Activated CD8-positive, alpha-beta T cell treated with anti-CD3 and anti-CD28 coated beads, Interleukin-2, amount 10 ng/mL, durations not matched to agents 7 days and 5 days (primary cell): ENCODE measurements at places on chromosomes 5 and 9. TPM values are rescaled to one million over a fixed set of nuclear protein-coding genes. Genes with fewer than 3 reads are reported as not detected.

GRCh38 chr5:177410575-177410974 is 1.2 kb upstream of the F12 start:
- no peak for DNase-seq
- no peak overlapping the region for H3K4me3 ChIP-seq
- H3K4me1 ChIP-seq, result peaks cover 60% of the 10 kb centered on the region
- H3K27me3 ChIP-seq, result peaks cover 5% of the 10 kb centered on the region
- H3K27ac ChIP-seq, result peak overlapping the region; percentile 47

DNA sequence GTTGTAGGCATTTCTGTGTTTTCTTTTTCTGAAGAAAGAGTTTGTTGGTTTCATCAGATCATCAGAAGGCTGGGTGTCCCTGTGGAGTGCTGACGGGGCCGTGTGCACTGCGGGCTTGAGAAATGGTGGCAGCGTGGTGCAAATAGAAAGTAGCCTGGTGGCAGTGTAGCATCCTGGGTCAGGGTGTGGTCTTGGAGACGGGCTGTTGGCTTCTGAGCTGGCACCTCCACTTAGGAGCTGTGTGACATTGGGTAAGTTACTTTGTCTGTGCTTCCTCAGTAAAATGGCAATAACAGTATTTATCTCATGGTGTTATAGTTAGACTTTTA is 10.0 kb upstream of the NDST1 start:
- no peaks in the 10 kb centered on the region for H3K27me3 ChIP-seq
- no peak overlapping the region for H3K4me3 ChIP-seq
- H3K4me1 ChIP-seq, result no peaks in the 10 kb centered on the region
- H3K27ac ChIP-seq, result no peak overlapping the region

DNA sequence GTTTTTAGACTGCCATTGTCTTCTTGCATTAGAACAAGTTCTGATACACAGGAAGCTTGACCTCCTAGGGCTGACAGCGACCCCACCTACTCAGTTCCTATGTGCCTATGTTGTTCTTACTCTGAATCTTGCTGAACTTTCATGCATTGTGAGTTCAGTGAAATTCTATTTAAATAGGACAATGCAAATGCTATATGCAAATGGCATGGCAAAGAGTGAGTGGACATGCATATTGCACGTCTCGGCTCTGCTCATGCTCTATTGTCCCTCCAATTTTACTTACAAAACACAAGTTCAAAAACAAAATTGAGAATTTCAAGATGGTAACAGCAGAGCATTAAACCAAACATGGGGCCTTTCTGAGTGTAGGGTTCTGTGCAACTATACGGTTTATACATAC is 5.3 kb upstream of the DCP2 start:
- DNase-seq, result no peak
- no peak overlapping the region for H3K27ac ChIP-seq
- peaks cover 10% of the 10 kb centered on the region for H3K4me1 ChIP-seq
- no peaks in the 10 kb centered on the region for H3K36me3 ChIP-seq

Gene ABHD17B
- 28.3 TPM for total RNA-seq

GRCh38 chr9:32398207-32398606 is 13.8 kb downstream of the ACO1 start:
- no peak overlapping the region for H3K4me3 ChIP-seq
- no peaks in the 10 kb centered on the region for H3K36me3 ChIP-seq
- H3K4me1 ChIP-seq, result no peaks in the 10 kb centered on the region
- no peaks in the 10 kb centered on the region for H3K27me3 ChIP-seq
- DNase-seq, result no peak

DNA sequence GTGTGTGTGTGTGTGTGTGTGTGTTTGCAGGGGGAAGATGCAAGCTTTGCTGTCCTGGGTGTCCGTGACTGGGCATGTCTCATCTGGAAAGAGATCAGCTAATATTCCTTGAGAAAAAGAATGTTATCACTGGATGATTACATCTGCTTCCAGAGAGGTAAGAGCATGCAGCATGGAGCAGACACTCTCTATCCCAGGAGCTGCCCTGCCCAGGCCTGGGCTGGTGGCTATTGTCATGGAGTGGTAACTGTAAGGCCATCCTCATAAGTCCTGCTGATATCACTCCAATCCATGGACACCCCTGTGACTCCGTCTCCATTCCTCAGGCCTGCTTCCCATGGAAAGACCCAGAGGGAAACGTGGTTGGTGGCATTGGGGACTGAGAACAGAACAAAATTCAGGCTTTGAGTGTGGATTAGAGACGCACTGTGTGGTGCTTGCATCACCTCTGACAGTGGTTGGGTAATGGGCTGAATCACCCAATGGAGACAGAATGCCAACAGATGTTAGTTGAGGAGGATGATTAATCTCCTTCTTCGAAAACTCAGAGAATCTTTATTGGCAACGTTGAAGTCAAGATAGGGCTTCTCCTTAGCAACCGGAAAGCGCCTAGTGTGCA is 52.0 kb upstream of the KCNIP1 start:
- H3K27ac ChIP-seq, result no peak overlapping the region
- no peak for DNase-seq
- no peaks in the 10 kb centered on the region for H3K36me3 ChIP-seq
- H3K4me3 ChIP-seq, result no peak overlapping the region

DNA sequence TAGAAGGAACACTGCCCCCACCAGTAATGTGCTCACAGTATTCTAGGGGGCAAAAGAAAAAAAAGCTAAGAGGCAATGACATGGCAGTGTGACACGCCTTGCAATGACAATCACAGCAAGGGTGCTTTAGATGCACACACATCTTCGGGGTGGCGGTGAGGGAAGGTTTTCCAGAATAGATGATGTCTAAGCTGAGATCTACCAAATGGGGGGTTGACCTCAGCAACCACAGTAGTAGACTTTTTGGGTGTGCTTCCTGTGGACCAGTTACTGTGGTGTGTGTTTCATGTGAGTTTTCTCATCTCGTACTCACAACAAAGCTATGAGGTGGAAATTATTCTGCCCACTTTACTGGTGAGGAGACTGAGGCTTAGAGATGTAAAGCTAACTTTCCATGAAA is 10.2 kb upstream of the IL12B start:
- peaks cover 71% of the 10 kb centered on the region for H3K4me1 ChIP-seq
- H3K4me3 ChIP-seq, result no peak overlapping the region
- DNase-seq, result peak; percentile 68
- peaks cover 4% of the 10 kb centered on the region for H3K27me3 ChIP-seq

DNA sequence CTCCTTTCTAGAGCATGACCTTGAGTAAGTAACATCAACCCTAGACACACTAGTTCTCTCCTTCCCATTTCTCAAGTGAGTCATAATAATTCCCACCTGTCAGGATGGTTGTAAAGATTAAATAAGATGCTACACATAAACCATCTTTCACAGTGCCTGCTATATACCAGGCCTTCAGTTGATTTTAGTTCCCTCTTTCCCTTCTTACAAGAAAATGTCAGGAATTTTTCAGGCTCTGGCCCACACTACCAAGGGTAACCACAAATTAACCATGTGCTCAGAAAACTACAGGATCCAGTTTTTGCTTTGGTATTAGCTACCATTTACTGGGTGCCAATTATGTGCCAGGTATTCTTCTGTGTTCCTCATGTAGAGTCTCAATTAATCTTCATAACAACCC is 42.7 kb upstream of the RARS1 start:
- H3K27me3 ChIP-seq, result peaks cover 13% of the 10 kb centered on the region
- no peak for DNase-seq
- no peak overlapping the region for H3K4me3 ChIP-seq
- no peaks in the 10 kb centered on the region for H3K4me1 ChIP-seq
- no peaks in the 10 kb centered on the region for H3K36me3 ChIP-seq

Gene LCN9
- total RNA-seq, result not detected

Gene HSPA4
- 106 TPM for total RNA-seq

Gene FRRS1L
- not detected for total RNA-seq
